Pericardium fibroblast (primary cell): ENCODE measurements at places on chromosomes 3 and 15. TPM values are rescaled to one million over a fixed set of nuclear protein-coding genes. Genes with fewer than 3 reads are reported as not detected.

CAND2 gene
- 2.3 and 6.0 TPM in 2 replicates for total RNA-seq

OR5K2 gene
- total RNA-seq, result not detected in 2 replicates

CLASP2 gene
- 12.1 and 14.0 TPM in 2 replicates for total RNA-seq

TUBGCP5 gene
- 10.5 and 15.4 TPM in 2 replicates for total RNA-seq

AGBL1 gene
- total RNA-seq, result not detected in 2 replicates

VWA5B2 gene
- total RNA-seq, result not detected in 2 replicates

TIGIT gene
- not detected in 2 replicates for total RNA-seq

KBTBD13 gene
- not detected in 2 replicates for total RNA-seq

SOX14 gene
- total RNA-seq, result not detected in 2 replicates

TRIM71 gene
- under 0.01 and 1.5 TPM in 2 replicates for total RNA-seq

DAPK2 gene
- 2.3 and 3.0 TPM in 2 replicates for total RNA-seq

OPA1 gene
- total RNA-seq, result 20.5 and 37.5 TPM in 2 replicates

ROPN1 gene
- not detected in 2 replicates for total RNA-seq

LTF gene
- total RNA-seq, result not detected in 2 replicates

IL17RD gene
- 5.4 and 27.3 TPM in 2 replicates for total RNA-seq

LSAMP gene
- total RNA-seq, result 2.6 and 6.8 TPM in 2 replicates

FBN1 gene
- 785 and 990 TPM in 2 replicates for total RNA-seq

THPO gene
- not detected in 2 replicates for total RNA-seq

GOLGA6B gene
- total RNA-seq, result not detected in 2 replicates

CHDH gene
- total RNA-seq, result under 0.01 and 0.17 TPM in 2 replicates

GOLGA8R gene
- 1.2 and 2.0 TPM in 2 replicates for total RNA-seq

PYGO1 gene
- total RNA-seq, result 6.6 and 8.2 TPM in 2 replicates

SLC28A2 gene
- not detected in 2 replicates for total RNA-seq

ADIPOQ gene
- under 0.01 TPM in 1 of 2 replicates, not detected in the other for total RNA-seq

SYNPR gene
- not detected in 2 replicates for total RNA-seq

ZNF385D gene
- 0.60 and 0.70 TPM in 2 replicates for total RNA-seq

ADAMTS7 gene
- total RNA-seq, result 28.6 and 30.8 TPM in 2 replicates

TNFSF10 gene
- not detected in 2 replicates for total RNA-seq

OXTR gene
- total RNA-seq, result 0.34 and 4.2 TPM in 2 replicates

CYP1A2 gene
- not detected in 2 replicates for total RNA-seq

LMAN1L gene
- 0.23 TPM in 1 of 2 replicates, not detected in the other for total RNA-seq

OXSR1 gene
- total RNA-seq, result 18.6 and 22.4 TPM in 2 replicates

COL7A1 gene
- total RNA-seq, result 11.7 and 14.5 TPM in 2 replicates

REC114 gene
- total RNA-seq, result not detected in 2 replicates

TMF1 gene
- total RNA-seq, result 15.7 and 19.4 TPM in 2 replicates

MESP1 gene
- 0.23 and 0.26 TPM in 2 replicates for total RNA-seq

IL17RB gene
- total RNA-seq, result not detected in 2 replicates

ZNF660 gene
- total RNA-seq, result 1.3 and 1.9 TPM in 2 replicates

SLC6A20 gene
- total RNA-seq, result not detected in 2 replicates

PLA1A gene
- not detected in 2 replicates for total RNA-seq

ROPN1B gene
- total RNA-seq, result not detected in 2 replicates

GOLGA6C gene
- not detected in 2 replicates for total RNA-seq

TMEM42 gene
- 33.5 and 57.5 TPM in 2 replicates for total RNA-seq

C3orf49 gene
- total RNA-seq, result not detected in 2 replicates

IL12A gene
- total RNA-seq, result not detected in 2 replicates

XCR1 gene
- not detected in 2 replicates for total RNA-seq

LARP6 gene
- total RNA-seq, result 51.9 and 79.8 TPM in 2 replicates

IQCF5 gene
- not detected in 2 replicates for total RNA-seq

CFAP20DC gene
- 1.5 and 5.4 TPM in 2 replicates for total RNA-seq

BCL2A1 gene
- 0.12 TPM in 1 of 2 replicates, not detected in the other for total RNA-seq
